Hindlimb muscle (tissue), 1 donor: ENCODE measurements at places on chromosomes 6 and 20. TPM values are rescaled to one million over a fixed set of nuclear protein-coding genes. Genes with fewer than 3 reads are reported as not detected.

DNA sequence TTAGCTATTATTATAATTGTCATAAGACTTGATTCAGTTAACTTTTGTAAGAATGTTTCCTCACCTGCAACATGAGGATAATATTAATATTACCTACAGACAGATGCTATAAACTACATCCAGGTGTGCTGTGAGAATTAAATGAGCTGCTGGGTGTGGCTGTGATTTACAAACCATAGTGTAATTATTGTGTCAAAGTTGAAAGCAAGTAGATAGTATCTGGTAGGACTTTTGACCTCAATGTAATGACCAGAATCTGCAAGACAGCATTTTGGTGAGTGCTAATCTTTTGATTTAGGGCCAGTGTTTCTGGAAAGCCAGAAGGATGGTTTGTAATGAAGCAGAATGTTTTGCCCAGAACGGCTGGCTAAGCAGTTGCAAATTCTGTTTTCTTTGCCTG, 162.5 kb downstream of the TRMT11 start:
- no peak for DNase-seq

The SNAP91 gene
- polyA plus RNA-seq, result 1.3 TPM

GRCh38 chr6:56652994-56653393, 10.3 kb upstream of the DST start:
- no peak for DNase-seq

DNA sequence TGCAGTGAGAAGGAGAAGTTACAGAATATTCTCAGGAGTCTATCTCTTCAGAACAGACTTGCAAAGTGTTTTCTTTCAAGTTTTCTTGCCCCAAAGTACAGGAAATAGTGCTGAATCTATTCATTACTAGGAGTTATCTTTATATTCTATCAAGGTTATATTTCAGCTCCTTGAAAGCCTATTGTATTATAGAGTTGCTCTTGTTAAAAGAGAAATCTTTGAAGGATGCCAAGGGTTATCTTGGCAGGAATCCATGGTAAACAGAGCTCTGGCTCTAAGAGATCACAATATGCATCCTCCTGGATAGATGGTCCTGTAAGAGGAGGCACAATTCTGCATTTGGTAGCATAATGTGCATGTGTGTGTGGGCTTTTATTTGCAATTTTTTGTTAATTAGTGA, 21.2 kb upstream of the SNRPB2 start:
- DNase-seq, result no peak

GRCh38 chr6:161389756-161390155, 115.9 kb upstream of the AGPAT4 start:
- no peak for DNase-seq

- no peak for DNase-seq
These were observed 157.1 kb downstream of the AKAP7 start for GRCh38 chr6:131292145-131292938.

GRCh38 chr6:87237804-87238203, 82.4 kb downstream of the ZNF292 start:
- DNase-seq, result no peak
